ENCODE measurements at places on chromosomes 3 and 15.

DNA sequence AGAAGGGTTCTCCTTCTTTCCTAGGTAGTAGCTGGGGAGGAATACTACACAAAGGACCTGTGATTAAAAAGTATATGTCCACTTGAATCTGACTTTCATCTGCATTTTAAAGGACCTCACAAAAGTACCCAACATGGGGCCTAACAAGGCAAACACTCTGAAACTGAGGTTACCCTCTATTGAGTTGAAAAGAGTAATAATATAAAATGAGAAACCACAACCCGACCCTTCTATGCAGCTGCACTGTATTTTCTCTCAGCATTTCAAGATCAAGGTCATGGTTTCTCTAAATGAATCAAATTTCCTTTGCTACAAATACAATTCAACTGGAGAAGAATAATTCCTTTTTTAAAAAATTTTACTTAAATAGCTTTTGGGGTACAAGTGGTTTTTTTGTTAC lies 106.3 kb downstream of the DMXL2 start:
- DNase-seq: no peak

DNA sequence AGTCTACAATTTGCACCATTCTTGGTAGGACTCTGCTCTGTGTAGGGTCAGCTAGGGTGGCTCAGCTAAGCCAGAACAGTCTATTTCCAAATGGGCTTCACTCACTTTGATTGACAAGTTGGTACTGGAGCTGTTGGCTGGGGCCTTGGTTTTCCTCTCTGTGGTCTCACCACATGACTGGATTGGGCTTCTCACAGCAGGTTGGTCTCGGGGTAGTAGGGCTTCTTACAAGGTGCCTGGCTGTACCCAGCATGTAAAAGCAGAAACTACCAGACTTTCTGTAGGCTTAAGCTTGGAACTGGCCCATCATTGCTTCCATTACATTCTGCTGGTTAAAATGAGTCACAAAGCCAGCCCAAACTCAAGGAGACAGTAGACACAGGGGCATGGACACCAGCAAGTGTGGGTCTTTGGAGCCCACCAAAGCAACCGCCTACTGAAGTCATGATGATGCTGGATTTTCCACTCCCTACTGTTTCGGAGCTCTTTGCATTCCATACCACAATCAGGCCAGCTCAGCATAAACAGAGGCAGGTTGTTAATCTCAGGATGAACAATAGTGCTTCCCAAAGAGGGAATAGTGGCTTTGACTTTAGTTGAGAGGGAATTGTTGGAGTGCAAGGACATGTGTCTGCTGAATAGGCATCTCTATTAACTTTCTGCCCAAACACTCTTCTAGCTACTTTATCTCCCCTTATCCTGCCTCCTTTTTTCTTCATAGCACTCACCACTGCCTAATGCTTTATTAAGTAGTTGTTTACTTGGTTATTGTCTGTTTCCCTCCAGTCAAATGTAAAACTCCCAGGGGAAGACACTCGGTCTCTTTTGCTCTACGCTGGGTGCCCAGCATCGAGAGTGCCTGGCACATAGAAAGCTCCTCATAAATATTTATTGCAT lies 78.0 kb upstream of the RARB start:
- DNase-seq: no peak

- no peak for DNase-seq
These were observed 8.6 kb downstream of the ANP32A start for GRCh38 chr15:68812069-68812468.

DNA sequence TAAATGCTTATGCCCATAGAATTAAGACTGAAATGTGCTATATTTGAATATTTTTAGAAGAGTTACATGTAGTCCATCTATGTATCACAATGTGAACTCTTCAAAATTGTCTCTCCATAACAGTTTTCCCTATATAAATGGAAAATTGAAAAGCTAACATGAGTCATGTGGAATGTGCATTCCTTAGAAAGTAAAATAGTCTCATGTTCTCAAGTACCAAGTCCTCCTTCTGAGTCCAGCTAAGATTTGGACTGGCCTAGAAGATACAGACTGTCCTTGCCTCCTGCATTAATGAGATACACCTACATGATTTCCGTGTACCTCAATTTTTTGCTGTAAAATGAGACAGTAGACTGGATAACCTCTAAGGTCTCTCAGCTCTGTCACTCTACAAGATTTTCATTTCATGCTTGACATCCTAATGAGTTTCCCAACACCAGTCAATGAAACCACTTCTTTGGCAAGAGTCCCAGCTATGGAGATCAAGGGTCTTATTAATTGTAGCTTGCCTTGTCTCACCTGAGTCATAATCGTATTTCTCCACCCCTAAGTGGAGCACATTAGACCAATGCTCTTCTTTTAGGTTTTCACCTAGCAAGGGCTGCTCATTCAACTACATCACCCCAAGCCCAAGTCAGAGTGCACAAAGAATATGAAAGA lies 350.6 kb upstream of the IL12A start:
- DNase-seq: no peak

DNA sequence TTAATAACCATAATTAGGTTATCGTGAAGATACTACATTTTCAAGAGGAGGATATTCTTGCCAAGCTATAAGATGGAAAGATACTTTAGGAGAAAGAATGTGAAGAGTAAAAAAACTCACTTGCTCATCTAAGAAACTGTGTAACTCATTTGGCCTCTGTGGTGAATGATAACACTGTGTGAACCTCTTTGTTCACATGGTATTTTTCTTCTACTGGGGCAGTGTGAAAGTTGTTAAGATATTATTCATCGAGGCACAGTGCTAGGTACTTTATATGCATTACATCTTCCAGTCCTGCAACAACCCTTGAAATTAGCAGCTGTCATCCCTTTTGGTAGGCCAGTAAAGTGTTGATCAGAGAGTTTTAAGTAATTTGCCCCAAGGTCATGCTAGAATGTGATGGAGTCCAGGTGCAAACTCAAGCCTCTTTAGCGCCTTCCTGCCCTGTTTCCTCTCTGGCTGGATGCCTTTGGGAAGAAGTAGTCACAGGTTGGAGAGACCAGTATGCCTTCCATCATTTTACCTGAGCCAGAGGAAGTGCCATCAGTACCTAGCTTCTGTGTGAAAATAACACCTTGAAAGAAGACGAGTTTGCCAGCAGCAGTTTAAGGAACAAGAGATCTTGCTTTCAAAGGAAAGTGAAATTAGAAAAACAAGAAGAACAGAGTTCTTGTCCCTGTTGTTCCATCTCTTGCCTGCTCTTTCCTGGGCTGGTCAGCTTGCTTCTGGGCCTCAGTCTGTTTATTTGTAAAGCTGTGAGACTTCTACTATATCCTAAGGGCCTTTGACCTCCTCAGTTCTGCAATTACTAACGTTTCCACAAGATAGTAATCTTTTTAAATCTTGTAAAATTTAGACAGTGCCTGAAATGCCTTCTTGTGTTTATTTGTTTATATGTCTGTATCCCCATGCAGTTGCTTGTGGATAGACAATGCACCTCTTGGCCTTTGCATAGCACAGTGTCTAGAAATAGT lies 179.3 kb downstream of the FNDC3B start:
- no peak for DNase-seq

DNA sequence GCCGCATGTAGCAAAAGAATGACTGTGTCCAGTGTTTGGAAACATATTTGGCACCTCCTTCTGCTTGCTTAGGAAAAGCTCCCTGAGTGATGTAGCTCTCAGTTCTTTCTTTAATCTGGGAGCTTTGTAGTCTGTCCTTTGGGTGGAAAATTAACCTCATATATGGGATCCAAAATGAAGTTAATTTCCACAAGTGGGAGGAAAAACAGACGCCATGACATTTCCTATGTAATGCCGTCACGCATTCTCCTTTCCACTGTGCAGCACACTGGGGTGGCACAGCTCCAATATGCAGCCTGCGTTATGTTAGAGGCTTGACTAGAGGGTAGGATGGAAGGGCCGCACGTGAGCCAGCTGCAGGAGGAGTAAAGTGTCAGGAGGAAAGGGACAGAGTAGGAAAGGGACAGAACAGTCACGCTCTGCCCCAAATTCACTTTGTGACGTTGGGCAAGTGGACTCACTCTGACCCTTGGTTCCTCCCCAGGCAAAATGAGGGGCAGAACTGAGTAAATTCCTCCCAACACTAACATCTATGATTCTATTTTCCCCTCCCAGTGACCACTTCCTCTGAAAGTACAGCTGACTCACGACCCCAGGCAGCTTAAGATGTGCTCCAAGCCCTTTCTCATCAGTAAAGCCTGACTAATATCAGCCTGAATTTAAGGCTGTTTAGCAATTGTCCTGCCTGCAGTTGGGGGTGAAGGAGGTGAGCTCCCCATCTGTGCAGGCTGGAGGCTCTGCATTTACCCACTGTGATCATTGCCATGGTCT lies 176.5 kb upstream of the PFN2 start:
- no peak for DNase-seq

GRCh38 chr15:78875107-78875914 lies 2.6 kb downstream of the MORF4L1 start:
- DNase-seq: no peak

GRCh38 chr3:85321892-85322291 lies 363.1 kb downstream of the CADM2 start:
- no peak for DNase-seq

- DNase-seq: no peak
These were observed 1000.9 kb downstream of the TUSC7 start for GRCh38 chr3:117710501-117710900.

GRCh38 chr3:122993124-122993978 lies 34.2 kb downstream of the SEMA5B start:
- DNase-seq: no peak

DNA sequence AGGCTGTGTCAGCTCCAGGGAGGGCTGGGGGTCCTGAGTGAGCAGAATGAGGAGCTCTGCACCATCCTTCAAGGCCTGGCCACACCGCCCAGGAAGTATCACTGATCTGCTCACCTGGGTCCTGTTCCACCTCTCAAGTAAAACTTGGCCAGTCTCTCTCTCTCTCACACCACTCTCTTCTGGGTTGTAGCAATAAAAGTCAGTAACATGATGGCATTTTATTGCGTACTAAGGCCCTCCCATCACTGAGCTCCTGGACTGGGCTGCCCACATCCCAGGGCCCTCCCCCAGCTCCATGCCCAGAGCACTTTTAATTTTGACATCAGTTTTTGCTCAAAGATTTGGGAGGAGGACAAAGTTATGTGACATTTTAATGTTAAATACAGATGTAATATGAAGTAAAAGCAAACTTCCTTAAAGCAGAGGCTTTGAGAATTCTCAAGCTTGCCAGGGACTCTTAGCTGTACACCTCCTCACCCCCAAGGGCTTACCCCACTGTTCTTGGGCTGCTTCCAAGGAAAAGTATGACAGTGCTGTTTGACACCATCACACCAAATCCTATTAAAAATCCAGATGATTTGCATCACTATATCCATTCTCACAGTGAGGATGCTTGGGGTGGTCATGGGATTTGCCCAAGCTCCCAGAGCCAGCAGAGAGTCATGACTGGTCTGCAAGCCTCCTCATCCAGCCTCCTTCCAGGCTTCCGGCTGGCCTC lies 105.1 kb upstream of the SLCO2A1 start:
- no peak for DNase-seq

DNA sequence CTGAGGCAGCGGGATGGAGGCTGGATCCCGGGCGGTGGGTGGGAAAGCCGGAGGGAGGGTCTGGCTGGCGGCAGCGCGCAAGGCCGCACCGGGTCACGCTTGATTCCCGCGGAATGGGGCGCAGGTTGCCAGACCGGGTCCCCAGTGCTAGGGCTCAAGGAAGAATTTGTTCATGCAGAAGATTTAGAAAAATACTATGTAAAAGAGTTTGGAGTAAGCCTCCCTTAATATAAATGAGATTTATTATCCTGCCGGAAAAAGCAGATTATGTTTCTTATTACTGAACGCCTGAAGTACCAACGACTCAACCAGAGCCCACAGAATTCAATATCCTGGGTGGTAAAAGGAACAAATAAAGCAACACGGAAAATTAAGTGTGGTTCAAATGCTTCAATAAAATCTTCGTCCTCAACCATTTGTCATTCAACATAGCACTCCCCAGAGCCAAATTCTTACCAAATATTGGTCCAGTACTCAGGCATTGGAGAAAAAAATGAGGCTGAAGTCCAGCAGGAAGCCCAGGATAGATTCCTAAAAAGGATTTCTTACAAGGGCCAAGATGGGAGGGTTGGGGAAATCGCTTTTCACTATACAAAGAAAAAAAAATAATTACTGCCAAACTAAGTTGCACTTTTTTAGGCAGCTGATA lies 1.2 kb upstream of the ZBTB20 start:
- no peak for DNase-seq

GRCh38 chr3:168121184-168122017 lies 25.7 kb upstream of the GOLIM4 start:
- no peak for DNase-seq
